ENCODE measurements at places on chromosomes 11 and 22.

- no peak for DNase-seq
These were observed 7.7 kb upstream of the BAIAP2L2 start for GRCh38 chr22:38118182-38118581.

GRCh38 chr11:33857933-33858371 is 33.9 kb downstream of the LMO2 start:
- peak; percentile 81 for DNase-seq

- no peak for DNase-seq
These were observed 598.6 kb downstream of the NELL1 start for GRCh38 chr11:21268036-21268435.

DNA sequence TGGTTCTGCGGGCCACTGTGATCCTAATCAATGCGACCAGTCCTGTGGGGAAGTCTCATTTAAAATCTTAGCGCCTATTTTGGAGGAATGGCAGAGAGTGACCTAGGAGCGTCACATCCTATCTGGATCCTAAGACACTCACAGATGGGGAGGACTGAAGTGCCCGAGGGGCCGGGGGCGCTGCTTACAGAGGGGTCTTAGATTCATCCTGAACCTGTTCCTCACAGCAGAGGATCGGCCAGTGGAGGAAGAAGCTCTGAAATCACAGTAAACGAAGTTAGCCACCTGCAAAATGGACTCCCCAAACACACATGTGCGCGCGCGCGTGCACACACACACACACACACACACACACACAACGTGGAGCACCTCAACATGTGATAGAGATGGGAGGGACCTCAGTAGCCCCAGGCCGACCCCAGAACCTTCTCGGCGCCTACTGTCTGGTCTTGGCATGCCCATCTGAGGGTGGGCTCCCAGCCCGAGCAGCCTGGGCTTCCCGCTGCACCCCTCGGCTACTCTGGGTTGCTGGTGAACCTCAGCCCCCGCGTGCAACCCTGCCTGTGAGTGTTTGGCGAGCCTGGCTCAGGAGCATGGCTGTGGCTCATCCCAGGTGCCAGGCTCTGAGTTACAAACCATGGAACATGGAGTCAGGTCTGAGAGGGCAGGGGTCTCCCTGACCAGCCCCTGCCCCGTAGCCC is 613.3 kb downstream of the TBC1D22A start:
- DNase-seq = no peak

GRCh38 chr11:130826572-130826971 is 89.7 kb downstream of the SNX19 start:
- no peak for DNase-seq
